ENCODE measurements at places on chromosomes 7 and 10.

GRCh38 chr7:116683786-116684185 lies 11.8 kb downstream of the MET start:
- DNase-seq = no peak

GRCh38 chr10:62261666-62262065 lies 7.0 kb downstream of the RTKN2 start:
- DNase-seq = no peak

- no peak for DNase-seq
These were observed 46.1 kb downstream of the ZCCHC24 start for GRCh38 chr10:79399223-79399831.

DNA sequence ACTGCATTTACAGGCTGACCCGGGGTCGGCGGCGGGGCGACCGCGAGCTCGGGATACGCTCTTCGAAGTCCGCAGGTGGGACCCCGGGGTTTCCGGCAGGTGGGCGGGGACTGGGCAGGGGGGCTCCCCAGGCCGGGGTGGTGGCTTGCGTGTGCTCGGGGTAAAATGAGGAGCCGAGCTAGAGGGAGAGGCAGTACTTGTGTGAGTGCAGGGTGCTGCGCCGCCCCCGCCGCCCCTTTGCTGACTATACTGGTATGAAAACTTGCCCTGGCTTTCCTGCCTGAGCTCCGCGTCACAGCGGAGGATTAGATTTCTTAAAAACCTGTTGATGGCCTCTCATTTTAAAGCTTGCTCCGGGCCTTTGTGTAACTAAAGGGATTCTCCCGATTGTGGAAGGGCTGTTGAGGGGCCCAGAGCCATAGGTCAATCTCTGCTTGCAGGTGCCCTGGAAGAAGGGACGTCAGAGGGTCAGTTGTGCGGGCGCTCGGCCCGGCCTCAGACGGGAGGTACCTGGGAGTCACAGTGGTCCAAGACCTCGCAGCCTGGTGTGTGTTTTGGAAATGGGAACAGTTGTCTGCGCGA lies 488 bp downstream of the ARMC10 start:
- peak; percentile 90 for DNase-seq

GRCh38 chr10:8037941-8038894 lies 16.3 kb upstream of the GATA3 start:
- peak; percentile 31 for DNase-seq

DNA sequence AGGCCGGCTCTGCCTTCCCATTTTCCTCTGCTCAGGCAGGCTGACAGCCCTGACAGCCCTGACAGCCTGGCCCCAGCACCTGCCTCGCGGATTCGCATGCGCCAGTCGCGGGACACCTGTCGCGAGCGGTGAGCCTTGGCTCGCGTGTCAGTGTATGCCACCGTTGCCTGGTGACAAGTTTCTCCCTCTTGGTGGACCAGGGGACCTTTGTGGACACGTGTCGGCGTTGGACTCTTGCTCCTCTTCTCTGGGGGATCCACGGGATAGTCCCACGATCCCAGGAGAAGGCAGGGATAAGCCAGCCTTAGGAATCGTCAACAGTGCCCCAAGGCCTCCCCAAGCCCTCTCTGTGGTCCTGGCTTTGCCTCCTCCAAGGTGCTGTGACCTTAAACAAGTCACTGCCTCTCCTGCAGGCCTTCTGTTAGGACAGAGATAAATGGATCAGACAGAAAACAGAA lies 18.1 kb upstream of the ZNF273 start:
- DNase-seq = no peak

- DNase-seq = no peak
These were observed 120.6 kb upstream of the AGK start for GRCh38 chr7:141430455-141431139.

DNA sequence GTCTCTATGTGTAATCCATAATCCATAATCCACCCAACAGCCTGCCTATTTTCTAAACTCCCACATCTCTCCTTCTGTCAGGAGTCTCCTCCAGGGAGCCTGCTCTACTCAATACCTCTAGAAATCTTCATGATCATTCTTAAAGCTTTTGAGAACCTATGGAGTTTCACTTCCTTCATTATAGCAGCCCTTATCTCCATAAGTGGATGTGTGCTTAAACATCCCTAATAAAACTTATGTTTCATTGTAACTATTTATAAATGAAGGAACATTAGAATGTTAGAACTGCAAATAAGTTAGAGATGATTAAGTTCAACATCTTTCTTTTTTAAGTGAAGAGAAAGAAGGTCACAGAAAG lies 8.5 kb downstream of the CPED1 start:
- no peak for DNase-seq

DNA sequence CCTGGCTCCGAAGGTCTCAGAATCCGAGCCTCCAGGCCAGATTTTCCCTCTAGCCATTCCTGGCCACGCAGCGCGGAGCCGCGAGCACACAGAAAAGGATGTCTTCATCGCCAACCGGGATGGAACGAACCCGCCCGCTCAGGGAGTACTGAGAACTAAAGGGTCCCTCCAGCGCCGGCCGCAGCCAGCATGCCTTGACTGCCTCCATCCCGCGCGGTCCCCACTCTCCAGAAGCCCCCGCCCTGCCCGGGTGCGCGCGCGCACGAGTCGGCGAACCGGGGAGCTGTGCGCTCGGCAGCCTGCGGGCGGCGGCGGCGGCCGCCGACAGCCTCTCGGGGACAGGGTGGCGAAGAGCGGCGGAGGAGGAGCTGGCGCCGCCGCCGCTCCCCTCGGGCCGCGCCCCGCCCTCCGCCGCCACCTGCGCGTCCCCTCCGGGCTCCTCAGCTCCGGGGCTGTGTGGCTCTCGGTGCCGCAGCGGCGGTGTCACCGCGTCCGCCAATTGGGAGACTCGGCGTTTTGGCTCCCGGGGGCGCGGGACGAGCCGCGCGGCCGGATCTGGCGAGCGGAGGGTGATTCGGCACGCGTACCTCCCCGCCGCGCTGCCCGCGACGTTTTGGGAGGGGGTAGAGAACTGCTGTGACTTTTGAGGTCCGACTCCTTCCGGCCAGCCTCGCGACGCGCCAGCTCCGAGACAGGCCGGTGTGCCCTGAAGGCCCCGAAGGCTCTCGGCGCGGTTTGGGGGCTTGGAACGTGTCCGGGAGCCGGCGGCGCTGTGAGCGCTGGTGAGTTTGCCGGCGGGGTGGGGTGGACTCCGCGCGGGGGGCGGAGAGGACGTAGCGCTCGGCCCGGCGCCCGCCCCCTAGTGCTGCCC lies 453 bp upstream of the GALNT17 start:
- peak; percentile 21 for DNase-seq

GRCh38 chr7:81175275-81175940 lies 256.6 kb upstream of the SEMA3C start:
- DNase-seq = no peak

- no peak for DNase-seq
These were observed 33.4 kb upstream of the NRBF2 start for GRCh38 chr10:63099734-63100133.

- no peak for DNase-seq
These were observed 573.1 kb upstream of the FOXK1 start for GRCh38 chr7:4108951-4109350.

- no peak for DNase-seq
These were observed 703 bp downstream of the RBP3 start for GRCh38 chr10:47348661-47349470.

GRCh38 chr10:63537536-63537935 lies 16.3 kb downstream of the REEP3 start:
- no peak for DNase-seq

DNA sequence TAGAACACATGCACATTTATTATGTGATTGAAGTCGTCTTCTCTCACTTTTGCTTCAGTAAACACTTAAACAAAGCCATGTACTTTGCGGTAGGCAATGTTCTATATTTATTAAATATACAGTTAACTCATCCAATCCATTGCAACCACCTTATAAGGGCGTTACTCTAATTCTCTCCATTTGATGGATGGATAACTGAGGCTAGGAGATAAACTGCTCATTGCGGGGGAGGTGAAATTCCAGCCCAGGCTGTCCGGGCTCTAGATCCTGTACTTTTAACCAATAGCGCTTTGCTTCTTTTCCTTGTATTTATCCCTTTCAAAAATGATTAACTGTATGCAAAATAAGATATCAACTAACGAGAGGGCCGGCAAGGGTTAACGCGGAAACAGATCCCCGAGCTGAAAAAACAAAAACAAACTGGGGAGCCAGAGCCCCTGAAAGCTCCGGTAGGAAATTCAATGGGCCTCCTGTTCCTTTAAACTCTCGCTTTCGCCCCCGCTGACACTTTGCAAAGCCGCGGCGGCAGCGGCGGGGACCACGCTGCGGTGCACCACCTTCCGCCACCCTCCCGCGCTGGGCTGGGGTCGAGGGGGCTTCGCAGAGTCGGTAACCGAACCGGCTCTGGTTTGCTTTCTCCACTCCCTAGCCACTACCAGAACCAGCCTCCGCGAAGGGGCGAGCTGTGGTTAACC lies 1.0 kb upstream of the PLXDC2 start:
- no peak for DNase-seq

GRCh38 chr7:106982415-106982814 lies 62.1 kb upstream of the PRKAR2B start:
- DNase-seq = no peak

- no peak for DNase-seq
These were observed 8.8 kb downstream of the ATP5MF start for GRCh38 chr7:99457050-99457649.

GRCh38 chr7:27102581-27103442 lies at the start of gene HOXA2:
TSS of gene HOXA2 (minus strand) at chr7:27102683. CDS start at chr7:27102500, 183 bp downstream.
- DNase-seq = peak; percentile 17

- no peak for DNase-seq
These were observed 1.2 kb downstream of the SORCS1 start for GRCh38 chr10:107163076-107163855.

GRCh38 chr7:44325201-44325671 lies at the start of gene CAMK2B:
TSS of gene CAMK2B (minus strand) at chr7:44325594. CDS start at chr7:44325421, 173 bp downstream.
- DNase-seq = peak; percentile 50

DNA sequence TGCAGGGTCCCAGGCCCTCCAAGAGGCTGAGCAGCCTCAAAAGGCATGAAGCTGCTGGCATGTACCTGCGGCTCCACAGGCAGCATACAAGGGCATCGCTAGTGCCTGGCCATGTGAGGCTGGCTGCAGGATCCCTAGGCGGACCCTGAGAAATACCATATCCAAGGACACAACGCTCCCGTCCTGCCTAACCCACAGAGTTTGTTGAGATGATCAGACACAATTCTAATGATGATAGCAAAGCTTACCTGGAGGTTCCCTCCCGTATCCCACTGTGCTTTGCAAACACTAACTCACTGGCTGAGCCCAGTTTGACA lies 17.3 kb downstream of the CLRN3 start:
- DNase-seq = no peak

DNA sequence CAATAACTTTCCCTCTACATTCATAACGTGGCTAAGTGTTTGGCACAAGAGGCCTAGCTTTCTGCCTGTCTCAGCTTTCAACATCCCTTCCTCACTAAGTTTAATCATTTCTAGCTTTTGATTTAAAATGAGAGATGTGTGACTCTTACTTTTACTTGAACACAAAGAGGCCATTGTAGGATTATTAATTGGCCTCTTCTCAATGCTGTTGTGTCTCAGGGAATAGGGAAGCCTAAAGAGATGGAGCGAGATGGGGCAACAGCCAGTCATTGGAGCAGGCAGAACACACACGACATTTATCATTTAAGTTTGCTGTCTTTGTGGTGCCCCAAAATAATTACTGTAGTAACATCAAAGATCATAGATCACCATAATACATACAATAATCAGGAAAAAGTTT lies 167.1 kb upstream of the TRIM24 start:
- DNase-seq = no peak

DNA sequence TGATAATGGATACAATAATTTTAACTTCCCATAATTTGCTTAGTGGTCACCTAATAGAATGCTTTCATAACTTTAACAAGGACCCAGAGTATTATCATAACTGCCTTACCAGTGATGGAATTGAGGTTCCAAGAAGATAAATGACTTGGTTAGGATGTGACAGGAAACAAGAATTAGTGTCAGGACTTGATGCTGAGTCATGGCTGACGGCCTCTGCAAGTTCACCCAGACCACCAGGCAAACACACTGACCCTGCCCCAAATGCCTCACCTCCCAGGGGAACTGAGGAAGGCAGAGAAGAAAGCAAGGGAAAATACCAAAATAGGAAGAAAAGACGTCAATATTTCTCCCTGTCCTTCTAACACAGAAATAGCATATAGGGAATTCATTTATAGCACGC lies 636.3 kb downstream of the PARD3 start:
- no peak for DNase-seq

DNA sequence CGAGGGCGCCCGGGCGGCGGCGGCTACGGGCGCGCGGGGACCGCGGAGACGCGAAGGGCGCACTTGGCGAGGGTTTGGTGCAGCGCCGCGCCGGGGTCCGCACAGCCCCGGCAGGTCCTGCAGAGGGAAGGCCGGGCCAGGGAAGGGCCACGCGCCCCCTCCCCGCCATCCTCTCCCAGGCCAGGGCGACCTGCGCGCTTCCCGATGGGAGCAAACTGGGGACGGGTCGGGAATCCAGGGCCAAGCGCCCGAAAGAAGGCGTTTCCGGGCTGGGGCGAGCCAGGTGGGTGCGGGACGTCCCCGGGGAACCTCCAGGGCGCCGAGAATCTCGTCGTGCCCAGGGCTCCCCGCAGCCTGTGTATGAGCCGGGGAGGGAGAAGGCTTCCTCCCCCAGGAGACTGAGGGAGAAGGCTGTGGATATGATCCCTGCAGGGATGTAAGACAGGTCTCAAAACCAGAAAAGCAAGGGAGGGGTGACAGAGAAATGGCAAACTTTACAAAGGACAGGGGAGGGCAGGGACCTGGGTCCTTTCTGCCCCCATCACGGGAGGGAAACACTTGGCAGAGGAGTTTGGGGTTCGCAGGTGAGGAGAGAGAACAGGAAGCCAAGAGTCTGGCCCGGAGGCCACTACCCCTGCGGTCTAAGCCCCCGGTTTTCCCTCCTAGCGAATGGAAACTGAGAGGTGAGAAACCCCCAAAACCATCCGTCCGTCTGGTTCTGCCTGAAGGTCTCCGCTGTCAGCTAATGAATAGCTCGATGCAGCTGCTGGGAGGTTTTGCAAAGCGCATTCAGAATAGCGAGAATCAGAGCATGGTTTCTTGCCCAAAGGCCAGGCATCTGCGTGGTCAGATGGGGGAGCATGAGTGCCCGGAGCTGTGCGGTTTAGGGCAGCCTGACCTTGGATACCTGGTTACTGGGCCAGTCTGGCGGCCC lies 674 bp downstream of the AMZ1 start:
- DNase-seq = no peak

DNA sequence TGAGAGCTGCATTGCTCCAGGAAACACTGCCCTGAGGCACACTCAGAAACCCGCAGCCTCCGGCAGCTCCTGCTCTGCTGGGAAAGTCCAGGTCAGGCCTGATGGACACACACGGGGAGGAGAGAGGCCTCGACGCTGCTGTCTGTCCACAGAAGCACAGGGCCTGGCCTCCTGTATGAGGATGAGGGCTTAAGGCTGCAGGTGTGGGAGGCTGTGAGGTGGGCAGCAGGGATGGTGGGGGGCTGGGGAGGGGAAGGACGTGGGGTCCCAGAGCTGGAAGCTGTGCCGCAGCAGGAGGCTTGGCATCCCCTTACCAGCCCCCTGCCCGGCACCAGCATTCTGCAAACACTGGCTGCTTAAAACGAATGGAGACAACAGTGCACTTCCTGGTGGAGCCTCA lies 186.2 kb downstream of the DNAJB6 start:
- no peak for DNase-seq

- no peak for DNase-seq
These were observed 558.2 kb upstream of the GALNT17 start for GRCh38 chr7:70573696-70574095.

- DNase-seq = no peak
These were observed 23.3 kb downstream of the CALML3 start for GRCh38 chr10:5547931-5548660.

- DNase-seq = no peak
These were observed 48.3 kb upstream of the SEPHS1 start for GRCh38 chr10:13396369-13396768.

Measured in activated CD4-positive, alpha-beta T cell treated with anti-CD3 and anti-CD28 coated beads for 36 hours (primary cell).